H54 (cell line): ENCODE measurements at places on chromosomes 4 and X.
A peak's percentile ranks its signal among the peaks of the same experiment; 100 is the strongest.

DNA sequence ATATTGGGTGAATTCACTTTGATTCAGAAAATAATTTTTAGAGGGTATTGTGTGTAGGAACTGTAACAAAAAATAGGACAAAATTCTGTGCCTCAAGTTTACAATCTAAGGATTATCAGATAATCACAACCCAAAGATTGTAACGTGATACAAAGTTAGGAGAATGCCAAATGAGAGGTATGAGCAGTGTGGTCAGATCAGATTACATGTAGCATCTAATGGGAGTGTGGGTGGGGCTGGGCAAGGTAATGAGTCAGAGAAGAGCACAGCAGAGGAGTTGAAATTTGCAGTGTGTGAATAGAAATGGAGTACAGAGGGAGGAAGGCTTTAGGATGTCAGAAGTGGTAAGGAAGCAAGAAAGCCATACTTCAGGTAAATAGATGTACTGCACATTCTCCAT is 103.4 kb upstream of the TEX13A start:
- DNase-seq = peak; percentile 3

- no peak for DNase-seq
These were observed 9.9 kb downstream of the ARHGAP36 start for GRCh38 chrX:131067846-131068745.

DNA sequence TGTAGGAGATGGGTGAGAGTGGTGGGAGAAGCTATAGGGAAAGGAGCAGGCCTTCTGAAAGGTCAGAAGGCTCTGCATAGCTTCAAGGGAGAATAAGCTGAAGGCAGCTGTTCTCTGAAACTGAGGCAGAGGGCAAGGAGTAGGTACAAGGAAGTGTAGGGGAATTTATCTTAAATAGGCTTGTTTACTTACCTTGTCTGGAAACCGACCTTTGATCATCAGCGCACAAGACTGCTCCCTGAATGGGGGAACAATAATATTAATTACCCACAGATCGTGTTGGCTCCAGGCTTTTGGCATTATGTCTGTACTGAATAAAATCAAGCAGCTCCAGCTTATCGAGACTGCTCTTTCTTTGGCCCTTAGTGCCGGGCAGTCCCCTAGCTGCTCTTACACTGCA is 175.5 kb upstream of the MAGEB16 start:
- no peak for DNase-seq

DNA sequence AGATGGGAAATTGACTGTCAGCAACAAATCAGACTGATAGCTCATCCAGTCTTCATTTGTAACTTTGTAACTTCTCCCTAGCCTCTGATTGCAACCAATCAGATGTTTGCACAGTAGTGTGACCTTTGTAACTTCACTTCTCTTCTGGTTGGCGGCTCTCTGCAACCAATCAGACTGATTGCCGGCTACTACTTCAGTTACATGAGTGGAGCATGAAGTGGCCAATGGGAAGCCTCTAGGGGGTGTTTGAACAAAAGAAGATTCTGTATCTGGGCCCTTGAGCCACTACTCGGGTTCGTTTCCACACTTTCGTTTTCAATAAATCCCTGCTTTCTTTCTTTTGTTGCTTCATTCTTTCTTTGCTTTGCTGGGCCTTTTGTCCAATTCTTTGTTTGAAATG is 1285.8 kb downstream of the TECRL start:
- DNase-seq = no peak

GRCh38 chr4:157048248-157048647 is 27.7 kb upstream of the GLRB start:
- DNase-seq = no peak
